SJCRH30 (cell line): ENCODE measurements at places on chromosomes 7 and 10. TPM values are rescaled to one million over a fixed set of nuclear protein-coding genes. Genes with fewer than 3 reads are reported as not detected.
A peak's percentile ranks its signal among the peaks of the same experiment; 100 is the strongest.

The SYT15 gene
- 0.08 TPM in 1 of 2 replicates, not detected in the other for total RNA-seq

The HMX3 gene
- 0.12 and 0.23 TPM in 2 replicates for total RNA-seq

The CPA2 gene
- total RNA-seq: 1.9 and 2.0 TPM in 2 replicates

The SUFU gene
- total RNA-seq: 10.5 and 12.6 TPM in 2 replicates

The PIK3AP1 gene
- total RNA-seq: 5.6 and 7.1 TPM in 2 replicates

The FXYD4 gene
- total RNA-seq: not detected in 2 replicates

The UCN3 gene
- total RNA-seq: 0.10 and 0.20 TPM in 2 replicates

DNA sequence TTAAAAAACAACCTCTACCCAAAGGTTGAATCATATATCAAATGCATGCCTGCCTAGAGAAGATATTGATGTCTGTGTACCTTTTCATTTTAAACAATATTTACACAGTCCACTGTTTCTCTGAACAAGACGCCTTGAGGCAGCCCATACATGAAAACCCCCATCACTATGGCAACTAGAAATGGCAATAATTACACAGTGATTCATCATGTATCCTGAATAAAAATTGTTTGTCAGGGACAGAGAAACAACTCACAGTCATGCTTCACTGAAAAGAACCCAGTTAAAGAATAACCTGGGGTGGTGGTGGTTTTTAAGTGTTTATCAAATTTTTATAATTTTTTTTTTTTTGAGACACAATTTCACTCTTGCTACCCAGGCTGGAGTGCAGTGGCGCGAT, 19.7 kb downstream of the DNAJC12 start:
- H3K27ac ChIP-seq: no peak overlapping the region
- H3K36me3 ChIP-seq: no peaks in the 10 kb centered on the region
- no peak overlapping the region for H3K4me3 ChIP-seq
- no peaks in the 10 kb centered on the region for H3K27me3 ChIP-seq

GRCh38 chr10:58921421-58921855, 255.0 kb upstream of the PHYHIPL start:
- no peaks in the 10 kb centered on the region for H3K27me3 ChIP-seq
- no peak overlapping the region for H3K4me3 ChIP-seq
- H3K36me3 ChIP-seq: no peaks in the 10 kb centered on the region
- no peak overlapping the region for H3K27ac ChIP-seq

DNA sequence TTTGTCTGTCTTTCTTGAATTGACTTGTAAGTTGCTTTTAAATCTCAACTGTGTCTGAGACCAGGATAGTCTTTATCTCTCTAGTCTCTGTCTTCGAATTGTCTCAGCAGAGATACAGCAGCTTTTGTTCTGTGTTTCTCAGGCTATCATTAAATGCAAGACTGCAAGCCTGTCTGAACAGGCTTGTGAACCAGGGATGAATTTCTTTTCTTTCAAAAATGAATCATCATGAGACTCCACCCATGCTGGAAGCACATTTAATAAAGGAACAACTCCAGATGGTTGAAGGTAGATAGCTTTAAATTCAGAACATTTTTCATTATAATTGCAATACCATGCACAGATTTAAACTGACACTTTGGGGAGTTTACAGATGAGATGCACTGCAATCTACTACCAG, 155.9 kb downstream of the SEC23IP start:
- H3K27ac ChIP-seq: no peak overlapping the region
- no peak for DNase-seq
- no peaks in the 10 kb centered on the region for H3K27me3 ChIP-seq

DNA sequence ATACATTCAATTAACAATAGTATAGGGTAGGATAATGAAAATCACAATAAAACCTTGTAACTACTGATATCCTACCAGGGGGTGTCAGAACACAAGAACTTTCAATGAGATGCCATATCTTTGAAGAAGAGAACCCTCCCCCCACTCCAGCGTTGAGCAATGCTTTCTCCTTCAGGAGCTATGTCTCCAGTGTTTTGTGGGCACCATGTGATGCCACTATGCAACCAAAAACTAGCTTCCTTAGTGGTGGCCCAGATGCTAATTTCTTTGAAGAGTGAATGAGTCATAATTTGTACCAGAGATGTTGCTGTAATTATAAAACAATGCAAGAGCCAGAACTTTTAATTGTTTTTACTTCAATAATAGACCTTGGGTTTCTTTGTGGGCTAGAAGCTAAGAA, 76.0 kb upstream of the ADO start:
- H3K36me3 ChIP-seq: no peaks in the 10 kb centered on the region
- peaks cover 5% of the 10 kb centered on the region; the same call in 1 of the 2 replicates for H3K4me1 ChIP-seq
- DNase-seq: no peak
- H3K4me3 ChIP-seq: no peak overlapping the region
- no peak overlapping the region for H3K27ac ChIP-seq

- no peak overlapping the region for H3K4me3 ChIP-seq
- DNase-seq: peak; percentile 84
- no peaks in the 10 kb centered on the region for H3K27me3 ChIP-seq
- no peaks in the 10 kb centered on the region; the same call in 1 of the 2 replicates for H3K4me1 ChIP-seq
Measured at GRCh38 chr7:135620980-135621850, 41.1 kb upstream of the STMP1 start.

- H3K4me3 ChIP-seq: no peak overlapping the region
- no peak overlapping the region for H3K27ac ChIP-seq
- peak; percentile 66 for DNase-seq
- no peaks in the 10 kb centered on the region for H3K27me3 ChIP-seq
Measured at GRCh38 chr10:122051609-122052385, 62.8 kb downstream of the TACC2 start.

DNA sequence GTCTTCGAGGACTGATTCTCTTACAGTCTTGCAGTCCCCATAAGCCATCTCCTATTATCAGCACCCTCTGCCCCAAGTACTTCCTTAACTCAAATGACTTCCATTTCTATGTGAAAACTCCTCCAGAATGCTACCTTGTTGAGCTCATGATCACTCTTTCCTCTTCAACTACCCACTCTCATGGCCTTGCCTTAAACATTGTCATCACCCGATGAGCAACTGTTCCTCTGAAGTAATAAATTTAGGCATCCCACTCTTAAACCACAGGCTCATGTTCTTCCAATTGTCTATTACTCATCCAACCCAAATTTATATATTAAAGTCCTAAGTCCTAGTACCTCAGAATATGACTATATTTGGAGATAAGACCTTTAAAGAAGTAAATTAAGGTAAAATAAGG, 152.9 kb downstream of the C1GALT1 start:
- H3K27me3 ChIP-seq: no peaks in the 10 kb centered on the region
- DNase-seq: no peak
- H3K4me3 ChIP-seq: no peak overlapping the region
- H3K36me3 ChIP-seq: no peaks in the 10 kb centered on the region
- H3K4me1 ChIP-seq: no peaks in the 10 kb centered on the region
- no peak overlapping the region for H3K27ac ChIP-seq

DNA sequence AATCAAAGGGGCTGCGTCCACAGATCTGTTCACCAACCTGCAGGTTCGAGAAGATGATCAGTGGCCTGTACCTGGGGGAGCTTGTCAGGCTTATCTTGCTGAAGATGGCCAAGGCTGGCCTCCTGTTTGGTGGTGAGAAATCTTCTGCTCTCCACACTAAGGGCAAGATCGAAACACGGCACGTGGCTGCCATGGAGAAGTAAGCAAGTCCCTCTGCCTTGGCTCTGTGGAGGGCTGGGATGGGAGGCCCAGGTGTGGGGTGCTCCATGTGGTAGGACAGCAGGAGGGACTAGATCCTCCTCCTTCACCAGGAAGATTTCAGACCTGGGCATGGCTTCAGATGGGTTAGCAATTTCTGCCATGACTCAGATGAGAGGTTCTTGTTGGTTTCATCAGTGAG, 25.9 kb downstream of the HKDC1 start:
- no peak for DNase-seq
- H3K4me1 ChIP-seq: no peaks in the 10 kb centered on the region
- no peaks in the 10 kb centered on the region for H3K36me3 ChIP-seq
- H3K4me3 ChIP-seq: no peak overlapping the region
- no peak overlapping the region for H3K27ac ChIP-seq

DNA sequence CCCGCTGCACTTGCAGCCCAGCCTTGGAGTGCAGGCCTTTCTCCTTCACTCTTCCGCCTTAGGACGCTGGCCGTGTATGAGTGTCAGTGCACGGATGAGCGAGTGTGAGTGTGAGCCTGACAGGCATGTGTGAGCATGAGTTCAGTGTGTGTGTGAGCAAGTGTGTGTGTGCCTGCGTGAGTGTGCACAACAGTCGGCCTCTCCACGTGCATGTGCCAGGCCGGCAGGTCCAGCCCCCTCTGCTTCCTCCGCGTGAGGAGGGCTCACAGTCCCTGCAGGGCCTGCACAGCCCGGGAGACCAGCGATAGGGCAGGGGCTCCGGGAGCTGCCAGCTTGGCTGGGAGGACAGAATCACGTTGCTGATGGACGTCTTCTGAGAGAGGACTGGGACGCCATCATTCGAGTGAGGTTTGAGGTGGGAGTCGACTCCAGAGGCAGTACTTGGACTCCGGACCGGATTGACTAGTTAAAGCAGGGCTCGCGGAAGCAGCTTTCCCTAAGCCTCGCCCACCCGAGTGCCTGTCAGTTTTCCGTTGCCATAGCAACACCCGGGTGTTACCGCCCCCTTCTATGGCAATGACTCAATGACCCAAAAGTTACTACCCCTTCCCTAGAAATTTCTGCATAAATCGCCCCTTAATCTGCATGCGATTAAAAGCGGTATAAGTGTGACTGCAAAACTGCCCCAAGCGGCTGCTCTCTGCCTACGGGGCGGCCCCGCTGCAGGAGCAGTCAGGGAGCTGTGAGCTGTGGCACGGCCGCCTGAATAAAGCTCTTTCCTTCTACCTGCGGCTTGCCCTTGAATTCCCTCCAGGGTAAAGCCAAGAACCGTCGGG, 19.6 kb upstream of the CFAP46 start:
- H3K27ac ChIP-seq: no peak overlapping the region
- DNase-seq: no peak
- H3K4me1 ChIP-seq: no peaks in the 10 kb centered on the region
- H3K4me3 ChIP-seq: no peak overlapping the region
- H3K27me3 ChIP-seq: no peaks in the 10 kb centered on the region
- H3K36me3 ChIP-seq: no peaks in the 10 kb centered on the region

- peak overlapping the region; percentile 17 for H3K27ac ChIP-seq
- peaks cover 4% of the 10 kb centered on the region; the same call in 1 of the 2 replicates for H3K36me3 ChIP-seq
Measured at GRCh38 chr7:55546814-55547213, 25.5 kb downstream of the VOPP1 start.

- H3K4me1 ChIP-seq: 0 out of 2 replicates have a peak, but pooled peaks cover 3% of the 10 kb centered on the region
- no peaks in the 10 kb centered on the region for H3K36me3 ChIP-seq
- H3K4me3 ChIP-seq: peak overlapping the region; percentile 86
- H3K27me3 ChIP-seq: no peaks in the 10 kb centered on the region
Measured at GRCh38 chr7:30029696-30030095, 1.5 kb downstream of the PLEKHA8 start.

DNA sequence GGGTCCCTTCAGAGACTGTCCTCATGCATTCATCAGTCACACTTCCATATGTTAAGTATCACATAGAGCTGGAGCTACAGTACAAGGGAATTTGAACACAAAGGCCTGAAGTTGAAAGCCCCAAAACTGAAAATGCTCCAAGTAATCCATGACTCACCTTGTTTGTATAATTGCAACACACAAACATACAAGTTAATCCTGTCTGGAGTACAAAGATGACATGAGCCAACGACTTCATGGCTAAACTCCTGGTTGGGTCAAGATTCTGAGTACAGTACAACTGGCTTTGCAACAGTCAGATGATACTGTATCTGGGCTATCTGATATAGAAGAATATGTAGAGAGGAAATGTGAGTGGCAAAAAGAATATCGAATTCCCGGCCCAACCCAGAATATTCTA, 73.1 kb upstream of the AASS start:
- H3K27me3 ChIP-seq: no peaks in the 10 kb centered on the region
- H3K36me3 ChIP-seq: no peaks in the 10 kb centered on the region
- DNase-seq: no peak
- H3K4me3 ChIP-seq: no peak overlapping the region
- no peaks in the 10 kb centered on the region for H3K4me1 ChIP-seq
- H3K27ac ChIP-seq: no peak overlapping the region

DNA sequence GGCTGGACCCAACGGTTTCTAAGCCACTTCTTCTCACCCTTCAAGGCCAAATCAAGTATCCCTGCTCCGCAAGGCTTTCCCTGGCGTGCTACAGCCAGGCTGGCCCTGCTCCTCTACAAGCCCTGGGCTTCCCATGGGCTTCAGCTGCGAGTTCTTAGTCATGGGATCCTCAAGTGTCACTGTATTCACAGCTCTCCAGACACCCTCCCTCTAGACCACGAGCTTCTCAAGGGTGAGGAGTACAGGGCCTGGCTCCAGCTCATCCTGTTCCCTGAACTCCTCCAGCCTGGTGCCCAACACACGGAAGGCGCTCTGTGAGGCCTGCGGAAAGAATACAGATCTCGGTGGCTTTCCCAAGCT, 38.8 kb downstream of the FAM53B start:
- H3K27ac ChIP-seq: no peak overlapping the region
- no peaks in the 10 kb centered on the region for H3K36me3 ChIP-seq
- H3K4me1 ChIP-seq: no peaks in the 10 kb centered on the region

DNA sequence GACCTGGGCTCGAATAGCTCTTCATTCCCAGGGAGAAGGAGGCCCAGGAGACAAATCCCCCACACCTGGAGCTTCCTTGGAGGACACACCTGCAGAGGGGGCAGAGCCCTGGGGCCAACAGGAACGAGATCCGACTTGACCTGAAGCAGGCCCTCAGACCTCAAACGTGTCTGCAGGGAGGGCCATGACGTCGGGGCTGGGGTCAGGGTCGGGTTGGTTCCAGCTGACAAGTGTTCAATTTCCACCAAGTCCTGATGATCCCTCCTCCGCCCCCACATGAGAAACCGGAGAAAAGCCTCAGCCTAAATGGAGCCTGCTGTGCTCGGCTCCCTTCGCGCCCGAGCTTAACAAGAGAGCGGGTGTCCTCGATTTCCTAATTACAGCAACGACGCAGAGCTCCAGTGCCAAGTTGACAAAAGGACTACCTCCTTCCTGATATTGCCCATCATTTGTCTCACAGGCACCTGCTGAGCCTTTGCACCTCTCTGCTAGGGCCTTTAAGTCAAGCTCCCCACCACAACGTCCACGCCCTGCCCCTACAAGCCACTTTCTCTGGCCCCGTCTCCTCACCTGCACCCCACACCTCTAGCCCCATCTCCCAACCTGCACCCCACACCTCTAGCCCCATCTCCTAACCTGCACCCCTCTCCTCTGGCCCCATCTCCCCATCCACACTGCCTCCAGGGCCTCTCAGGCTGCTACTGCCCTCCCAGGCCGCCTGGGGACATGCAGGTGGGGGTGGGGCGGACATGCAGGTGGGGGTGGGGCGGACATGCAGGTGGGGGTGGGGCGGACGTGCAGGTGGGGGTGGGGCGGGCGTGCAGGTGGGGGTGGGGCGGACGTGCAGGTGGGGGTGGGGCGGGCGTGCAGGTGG, 519.4 kb downstream of the GLRX3 start:
- no peaks in the 10 kb centered on the region for H3K36me3 ChIP-seq
- H3K4me1 ChIP-seq: no peaks in the 10 kb centered on the region
- H3K4me3 ChIP-seq: no peak overlapping the region
- no peak overlapping the region for H3K27ac ChIP-seq
- no peak for DNase-seq

DNA sequence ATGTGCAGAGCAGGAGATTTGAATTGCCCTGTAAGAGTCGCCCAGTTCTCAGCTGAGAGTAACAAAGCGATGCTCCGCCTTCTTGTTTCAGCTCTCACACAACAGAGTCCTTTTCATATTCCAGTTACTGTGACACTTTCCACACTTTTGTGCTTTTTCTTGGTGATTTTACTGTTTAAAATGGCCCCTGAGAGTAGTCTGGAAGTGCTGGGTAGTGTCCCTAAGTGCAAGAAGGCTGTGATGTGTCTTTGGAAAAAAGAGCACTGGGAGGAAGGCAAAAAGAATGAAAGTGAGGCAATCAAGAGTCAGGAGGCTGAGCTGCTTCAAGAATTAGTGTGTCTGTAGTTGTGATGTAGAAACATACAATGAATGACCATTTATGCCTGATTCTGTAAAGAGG, 201.2 kb upstream of the SEMA3E start:
- H3K4me1 ChIP-seq: no peaks in the 10 kb centered on the region
- H3K4me3 ChIP-seq: no peak overlapping the region
- no peaks in the 10 kb centered on the region for H3K36me3 ChIP-seq
- no peak overlapping the region for H3K27ac ChIP-seq
